Fibroblast of skin of left quadriceps (primary cell): ENCODE measurements at places on chromosomes 2 and 18.

- DNase-seq: no peak
Observed at GRCh38 chr2:96783388-96783787, 22.7 kb downstream of the CNNM4 start.

DNA sequence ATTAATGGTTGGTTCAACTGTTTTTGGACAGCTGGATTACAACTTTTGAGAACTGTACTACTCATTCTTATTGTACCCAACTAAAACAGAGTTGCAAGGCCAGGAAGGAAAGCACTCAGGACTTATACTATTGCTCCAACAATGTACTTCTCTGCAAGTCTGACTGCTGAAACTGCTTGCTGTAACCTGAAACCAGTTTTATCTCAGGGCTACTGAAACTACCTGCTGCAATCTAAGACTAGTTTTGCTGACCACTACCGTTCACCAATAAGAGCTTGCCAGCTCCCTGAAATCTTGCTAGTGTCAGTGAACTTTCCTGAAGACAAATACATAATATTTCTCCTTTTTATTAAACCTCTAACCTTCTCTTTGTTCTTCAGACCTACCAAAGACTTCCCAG, 157.3 kb downstream of the CDCA7 start:
- DNase-seq: no peak

- DNase-seq: no peak
Observed at GRCh38 chr2:141728142-141728541, 402.7 kb downstream of the LRP1B start.

GRCh38 chr18:6718267-6718666, 11.2 kb upstream of the ARHGAP28 start:
- no peak for DNase-seq
